SK-N-SH treated with all-trans-retinoic acid at 6 μM for 48 hours (cell line): ENCODE measurements at places on chromosomes 3 and 15.
A peak's percentile ranks its signal among the peaks of the same experiment; 100 is the strongest.

- no peak for ATAC-seq
Measured at GRCh38 chr3:852033-852432, 240.8 kb upstream of the CNTN6 start.

GRCh38 chr15:47964229-47964628 lies 156.6 kb upstream of the SLC24A5 start:
- ATAC-seq: no peak

DNA sequence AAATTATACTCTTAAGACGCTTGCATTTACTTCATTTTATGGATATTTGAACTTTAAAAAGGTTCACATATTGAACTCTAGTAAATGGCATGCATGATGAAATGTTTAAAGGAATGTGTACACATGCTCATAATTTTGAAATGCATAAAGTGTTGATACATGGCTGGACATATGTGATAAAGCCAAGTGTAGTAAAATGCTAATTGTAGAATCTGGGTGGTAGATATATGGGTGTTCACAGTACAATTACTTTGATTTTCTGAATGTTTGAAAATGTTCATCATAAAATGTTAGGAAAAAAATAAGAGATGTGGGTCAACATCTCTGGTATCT lies 4.2 kb upstream of the EFHB start:
- no peak for ATAC-seq

DNA sequence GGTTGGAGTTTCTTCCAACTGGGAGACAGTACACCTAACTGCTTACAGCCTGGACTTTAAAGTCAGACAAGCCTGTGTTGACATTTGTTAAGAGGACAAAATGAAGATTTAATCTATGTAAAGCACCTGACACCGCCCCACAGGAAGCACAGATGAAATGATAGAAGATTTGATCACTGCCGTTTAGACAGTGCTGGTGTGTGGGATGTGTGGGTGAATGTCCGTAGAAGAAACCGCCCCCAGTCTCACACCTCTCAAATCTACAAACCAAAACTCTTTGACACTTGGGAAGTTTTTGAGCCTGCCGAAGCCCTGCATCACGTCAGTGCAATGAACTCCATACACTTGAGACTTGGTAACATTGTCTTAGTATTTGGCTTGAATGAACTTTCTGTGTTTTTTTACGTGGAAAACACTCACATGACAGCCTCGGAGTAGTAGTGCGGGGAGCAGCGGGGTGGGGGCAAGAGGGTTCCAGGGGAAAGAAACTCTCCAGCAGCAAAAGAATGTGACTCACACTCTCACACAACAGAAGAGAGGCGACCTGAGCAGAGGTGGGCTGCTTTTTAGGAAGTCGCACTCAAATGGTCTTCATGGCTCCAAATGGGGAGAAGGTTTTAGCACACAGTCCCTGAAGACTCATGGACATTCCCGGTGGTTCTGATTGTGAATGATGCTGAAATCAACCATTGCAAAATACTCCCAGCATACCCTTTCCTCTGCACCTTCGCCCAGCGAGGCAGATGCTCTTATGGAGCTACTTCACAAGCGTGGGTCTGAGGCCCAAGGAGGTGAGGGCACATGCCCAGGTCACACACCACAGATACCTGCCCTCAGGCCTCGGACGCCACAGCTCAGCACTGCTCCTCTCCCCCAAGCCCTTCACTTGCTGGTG lies 79.2 kb downstream of the SRGAP3 start:
- ATAC-seq: no peak

- ATAC-seq: no peak
Measured at GRCh38 chr3:51691021-51691420, 15.8 kb upstream of the GRM2 start.

GRCh38 chr15:100471933-100472332 lies 56.8 kb downstream of the CERS3 start:
- no peak for ATAC-seq

DNA sequence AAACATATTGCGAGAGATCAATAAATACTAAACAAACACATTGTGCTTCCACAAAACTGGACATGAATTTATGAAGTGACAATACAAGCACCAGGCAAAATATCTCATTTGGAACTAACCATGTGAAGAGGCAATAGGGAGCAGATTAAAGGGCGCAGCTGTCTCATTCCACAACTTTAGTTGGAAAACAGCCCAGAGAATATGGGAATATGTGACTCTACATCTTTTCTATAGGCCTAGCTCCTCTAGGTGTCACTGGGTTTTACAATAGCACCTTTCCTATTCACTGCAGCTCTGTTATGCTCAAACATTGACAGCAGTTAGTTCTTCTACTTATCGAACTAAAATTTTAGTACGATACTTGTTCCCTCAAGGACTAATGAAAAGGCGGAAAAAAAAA lies 866.3 kb upstream of the GBE1 start:
- no peak for ATAC-seq

DNA sequence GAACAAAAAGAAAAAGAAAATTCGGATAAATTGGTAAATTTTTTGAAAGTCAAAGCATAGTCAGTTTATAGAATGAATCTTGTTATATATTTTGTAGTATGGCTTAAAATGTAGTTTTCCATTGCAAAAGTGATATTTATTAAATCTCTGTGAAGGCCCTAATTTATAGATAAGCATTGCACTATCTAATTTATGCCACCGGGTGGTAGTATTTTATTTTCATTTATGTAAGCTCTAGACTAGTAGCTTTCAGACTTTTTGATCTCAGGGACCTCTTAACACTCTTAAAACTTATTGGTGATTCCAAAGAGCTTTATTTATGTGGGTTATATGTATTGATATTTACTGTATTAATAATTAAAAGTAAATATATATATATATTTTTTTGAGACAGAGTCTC lies 133.9 kb upstream of the LRRFIP2 start:
- peak; percentile 75 for ATAC-seq

DNA sequence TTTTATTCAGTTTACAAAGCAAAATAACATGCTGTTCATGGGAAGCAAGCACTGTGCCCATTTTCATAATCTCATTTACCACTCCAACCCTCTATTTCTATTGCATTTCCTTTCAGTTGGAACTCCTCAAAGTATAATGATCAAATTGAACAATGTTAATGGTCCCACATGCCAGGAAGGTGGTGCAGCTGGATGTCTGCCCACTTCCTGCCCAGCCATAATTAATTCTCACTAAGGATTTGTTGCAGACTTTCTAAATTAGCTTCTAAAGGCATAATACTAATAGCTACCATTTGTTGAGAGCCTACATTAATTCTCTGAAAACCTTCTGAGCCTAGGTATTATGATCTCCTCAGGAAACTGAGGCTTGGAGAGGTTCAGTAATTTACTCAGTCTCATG lies 316.1 kb upstream of the TPM1 start:
- no peak for ATAC-seq

DNA sequence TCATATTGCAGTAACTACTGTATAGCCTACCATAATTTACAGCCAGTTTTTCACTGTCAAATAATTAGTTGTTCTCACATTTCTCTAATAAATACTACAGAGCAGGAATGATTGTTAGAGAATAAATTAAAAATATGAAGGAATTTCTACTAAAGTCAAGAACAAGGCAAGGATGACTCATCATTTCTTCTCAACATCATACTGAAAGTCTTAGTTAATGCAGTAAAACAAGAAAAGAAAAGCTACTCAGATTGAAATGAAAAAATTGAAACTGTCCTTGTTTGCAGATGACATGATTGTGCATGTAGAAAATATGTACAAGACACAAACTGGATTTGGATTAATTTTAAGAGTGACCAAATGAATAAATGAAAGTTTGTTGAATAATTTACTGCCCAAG lies 608.2 kb downstream of the NSUN3 start:
- no peak for ATAC-seq

- peak; percentile 78 for ATAC-seq
Measured at GRCh38 chr15:78641102-78641748, at the start of gene CHRNB4. CHRNB4 (minus strand) TSS chr15:78641210; CDS start chr15:78641133, 77 bp downstream.

DNA sequence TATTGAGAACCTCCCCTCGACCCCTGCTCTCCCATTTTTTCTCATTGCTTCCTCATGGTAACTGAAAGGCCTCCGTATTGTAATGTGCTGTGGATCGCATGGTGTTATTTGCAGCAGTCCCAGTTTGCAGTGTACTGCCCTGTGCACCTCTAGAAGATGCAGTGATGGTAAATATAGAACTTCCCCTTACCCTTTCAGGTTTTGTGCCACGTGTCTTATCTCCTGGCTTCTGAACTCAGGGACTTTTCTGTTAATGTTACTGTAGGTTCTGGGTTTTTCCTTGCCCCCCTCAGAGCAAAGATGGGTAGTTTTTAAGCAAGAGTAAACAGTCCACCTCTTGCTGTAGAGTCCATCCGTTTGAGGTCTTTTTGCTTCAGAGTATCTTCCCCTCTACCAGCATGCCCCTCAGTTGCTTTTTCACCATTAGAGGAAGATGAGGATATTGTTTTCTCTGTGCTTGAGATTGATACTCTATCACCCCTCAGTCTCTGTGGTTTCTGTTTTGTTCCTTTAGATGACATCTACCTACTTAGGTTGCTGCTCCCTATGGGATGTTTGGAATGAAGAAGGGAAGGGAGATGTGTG lies 22.4 kb downstream of the CHD2 start:
- no peak for ATAC-seq

- ATAC-seq: no peak
Measured at GRCh38 chr3:25686766-25687165, 22.1 kb upstream of the TOP2B start.

DNA sequence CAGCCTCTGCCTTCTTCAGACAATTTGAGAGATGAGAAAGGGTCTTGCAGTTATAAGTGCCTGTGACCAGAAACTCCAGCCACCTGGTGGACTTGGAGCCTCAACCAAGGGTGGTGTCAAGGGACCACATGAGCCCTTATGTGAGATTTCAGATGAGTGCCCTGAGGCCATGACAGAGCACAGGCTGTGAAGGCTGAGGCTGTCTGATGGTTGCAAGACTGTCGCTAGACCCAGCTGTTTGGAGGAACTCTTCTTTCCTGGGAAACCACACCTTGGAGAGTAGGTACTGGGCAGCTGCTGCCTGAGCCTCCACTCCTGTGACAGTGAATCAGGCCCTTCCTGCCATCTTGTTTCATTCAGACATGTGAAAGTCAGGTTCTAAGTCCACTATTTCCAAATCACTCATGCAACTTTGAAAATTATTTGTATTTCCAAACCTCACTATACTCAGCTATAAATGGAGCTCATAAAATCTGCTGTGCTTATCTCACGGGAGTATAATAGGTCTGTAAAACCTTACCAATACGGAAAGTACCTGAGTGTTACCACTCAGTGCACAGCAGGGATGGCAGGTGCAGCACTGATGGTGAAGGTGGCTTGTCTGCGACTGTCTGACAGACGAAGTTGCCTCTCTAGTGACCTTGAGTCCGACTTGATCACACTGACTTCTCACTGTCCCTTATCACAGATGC lies 99.4 kb downstream of the RPL39L start:
- ATAC-seq: no peak

DNA sequence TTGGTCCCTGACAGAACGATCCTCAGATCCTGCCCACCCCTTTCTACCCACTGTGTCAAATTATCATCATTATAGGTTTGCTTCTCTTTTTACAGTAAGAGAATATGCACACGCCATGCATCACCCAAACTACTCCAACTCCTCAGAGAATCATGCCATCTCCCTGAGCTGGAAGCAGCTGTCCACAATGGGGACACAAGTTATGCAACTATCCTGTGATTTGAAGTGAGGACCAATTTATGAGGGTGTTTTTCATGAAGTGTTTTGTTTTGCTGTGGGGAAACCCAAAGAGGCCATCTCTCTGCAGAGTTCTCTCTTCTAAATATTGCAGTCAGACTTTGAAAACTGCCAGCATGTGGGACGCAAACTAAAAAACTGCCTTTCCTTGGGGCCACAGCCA lies 35.8 kb upstream of the TNFSF10 start:
- ATAC-seq: no peak

GRCh38 chr3:10352146-10352911 lies 31.4 kb upstream of the SEC13 start:
- no peak for ATAC-seq

- ATAC-seq: no peak
Measured at GRCh38 chr15:45129651-45130129, at the start of the genes DUOX1 and DUOXA1. DUOX1 (plus strand) TSS chr15:45129994; CDS start chr15:45131967, 1,973 bp downstream. DUOXA1 (minus strand) TSS chr15:45129879; CDS start chr15:45123014, 6,865 bp downstream.

DNA sequence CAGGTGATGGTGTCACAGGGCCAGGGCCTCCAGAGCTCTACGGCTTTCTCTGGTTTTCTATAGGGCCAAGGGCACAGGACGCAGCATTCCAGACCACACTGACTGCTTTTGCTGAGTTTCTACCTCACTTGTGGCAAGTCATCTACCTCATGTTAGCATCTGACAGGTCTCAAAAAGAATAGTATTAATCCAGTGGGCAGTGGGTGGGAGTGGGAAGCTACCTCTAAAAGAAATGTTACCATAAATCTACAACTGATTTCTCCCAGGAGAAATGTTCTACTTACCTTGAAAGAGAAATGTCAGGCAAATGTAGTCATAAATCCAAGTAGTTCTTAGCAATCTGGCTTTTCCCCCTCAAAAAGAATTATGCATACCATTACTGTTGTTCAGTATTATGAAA lies 55.7 kb upstream of the CCR4 start:
- no peak for ATAC-seq

- no peak for ATAC-seq
Measured at GRCh38 chr3:109728861-109729494, 391.6 kb upstream of the DPPA4 start.

- ATAC-seq: no peak
Measured at GRCh38 chr3:174120997-174121396, 723.5 kb downstream of the NLGN1 start.

DNA sequence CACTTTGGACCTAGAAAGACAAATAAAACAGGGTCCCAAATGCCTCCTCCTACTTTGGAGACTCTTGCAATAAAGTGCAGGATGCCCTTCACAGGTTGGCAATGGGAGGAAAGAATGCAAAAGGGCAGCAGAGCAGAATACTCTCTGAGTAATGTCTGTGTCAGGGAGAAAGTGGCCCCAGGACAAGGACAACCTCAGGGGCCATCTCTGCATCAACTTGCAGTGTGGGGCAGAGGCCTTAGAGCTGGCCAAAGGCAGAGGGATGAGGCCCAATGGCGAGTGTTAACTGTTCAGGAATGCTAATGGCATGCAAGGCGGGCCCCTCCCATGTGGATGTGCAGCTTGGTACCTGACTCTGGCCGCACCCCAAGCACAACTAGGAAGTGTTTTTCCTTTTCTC lies 8.4 kb downstream of the UPK1B start:
- ATAC-seq: no peak
